ENCODE measurements at places on chromosomes 5 and 9.

DNA sequence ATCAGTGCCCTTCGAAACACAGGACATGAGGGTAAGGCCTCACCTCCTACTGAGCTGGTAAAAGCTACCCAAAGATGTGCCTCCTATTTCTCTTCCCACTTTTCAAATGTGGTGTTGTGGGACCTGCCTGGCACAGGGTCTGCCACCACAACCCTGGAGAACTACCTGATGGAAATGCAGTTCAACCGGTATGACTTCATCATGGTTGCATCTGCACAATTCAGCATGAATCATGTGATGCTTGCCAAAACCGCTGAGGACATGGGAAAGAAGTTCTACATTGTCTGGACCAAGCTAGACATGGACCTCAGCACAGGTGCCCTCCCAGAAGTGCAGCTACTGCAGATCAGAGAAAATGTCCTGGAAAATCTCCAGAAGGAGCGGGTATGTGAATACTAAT, 1.9 kb downstream of the IRGM start:
- no peak for DNase-seq

DNA sequence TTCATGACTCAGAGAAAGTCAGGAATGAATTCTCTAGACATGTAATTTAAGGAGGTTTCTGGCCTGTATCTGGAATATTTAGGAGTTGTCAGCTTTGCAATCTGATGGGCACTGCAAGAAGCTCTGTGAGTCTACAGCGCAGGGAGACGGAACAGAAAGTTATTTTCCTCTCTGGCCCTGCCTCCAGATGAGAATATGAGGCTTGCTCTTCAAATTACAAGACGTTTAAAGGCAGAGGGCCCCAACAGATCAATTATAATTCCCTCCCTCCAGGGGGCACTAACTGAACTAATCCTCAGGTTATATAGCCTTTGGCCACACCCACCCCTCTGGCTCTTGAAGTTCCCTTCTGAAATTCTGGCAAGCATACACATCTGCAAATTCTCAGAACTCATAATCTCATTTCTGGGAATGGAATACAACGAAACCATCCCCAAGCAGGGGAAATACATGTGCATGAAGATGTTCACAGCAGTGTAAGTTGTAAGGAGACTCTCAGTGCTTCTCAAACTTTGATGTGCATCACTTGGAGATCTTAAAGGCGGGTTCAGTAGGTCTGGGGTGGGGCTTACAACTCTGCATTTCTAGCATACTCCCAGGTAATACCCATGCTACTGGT, 307.6 kb downstream of the CWC27 start:
- DNase-seq: peak; percentile 84

DNA sequence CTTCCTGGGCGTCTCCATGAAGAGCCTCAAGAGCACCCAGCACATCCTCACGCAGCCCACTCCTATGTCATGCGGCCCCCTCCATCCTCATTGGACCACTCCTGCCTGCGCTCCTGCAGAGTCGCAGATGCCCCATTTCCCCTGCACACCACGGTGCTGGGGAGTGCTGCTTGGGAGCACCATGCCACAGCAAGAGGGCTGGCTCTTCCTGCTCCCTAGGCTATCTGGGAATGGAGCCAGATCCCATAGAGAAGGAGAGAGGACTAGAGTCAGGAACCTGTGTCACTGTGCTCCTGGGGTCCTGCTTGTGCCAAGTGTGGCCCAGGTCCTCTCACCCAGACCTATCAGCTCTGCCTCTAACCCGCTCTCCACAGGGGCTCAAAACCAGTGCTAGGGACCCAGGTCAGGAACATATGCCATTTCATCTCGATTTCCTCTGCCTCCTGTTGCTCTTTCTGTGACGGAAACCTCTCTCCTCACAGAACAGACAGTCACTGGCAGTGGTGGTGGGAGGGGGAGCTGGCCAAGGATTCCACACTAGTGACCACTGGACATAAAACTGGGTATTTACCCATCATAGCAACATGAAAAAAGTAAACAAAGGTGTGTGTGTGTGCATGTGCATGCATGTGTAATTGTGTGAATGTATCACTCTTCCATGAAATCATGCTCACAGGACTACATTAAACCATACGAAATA, 178.4 kb downstream of the TTLL11 start:
- DNase-seq: no peak

GRCh38 chr9:5895782-5896181, 5.1 kb downstream of the MLANA start:
- DNase-seq: no peak

DNA sequence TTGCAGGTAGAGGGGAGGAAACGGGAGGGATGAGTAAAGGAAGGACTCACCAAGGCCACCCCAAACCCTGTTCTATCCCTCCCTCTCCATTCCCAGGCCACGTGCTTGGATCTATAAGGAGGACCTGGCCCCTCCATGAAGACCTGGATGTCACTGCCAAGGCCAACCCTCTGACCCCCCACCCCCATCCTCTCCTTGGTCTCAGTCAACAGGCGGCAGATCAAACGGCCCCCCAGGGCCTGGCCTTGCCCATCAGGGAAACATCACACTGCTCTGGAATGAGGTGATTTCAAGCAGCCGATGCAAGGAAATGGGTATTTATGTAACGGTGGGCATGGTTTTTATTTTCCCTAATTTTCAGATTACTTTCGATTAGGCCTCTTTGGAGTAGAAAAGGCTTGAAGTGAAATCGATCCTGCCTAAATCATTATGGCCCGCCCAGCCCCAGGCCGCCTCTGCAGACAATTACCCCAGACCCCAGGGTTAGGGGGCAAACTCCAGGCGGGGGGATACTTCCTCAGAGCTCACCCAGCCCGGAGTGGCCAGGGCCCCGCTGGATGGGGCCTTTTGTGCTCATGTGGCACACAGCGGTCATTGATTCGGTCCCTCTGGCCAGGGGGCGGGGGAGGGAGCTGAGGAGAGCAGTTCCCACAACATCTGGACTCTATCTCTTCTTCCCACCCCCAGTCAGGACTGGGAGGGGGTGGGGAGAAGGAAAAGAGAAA, 125.3 kb downstream of the PHF2 start:
- no peak for DNase-seq

DNA sequence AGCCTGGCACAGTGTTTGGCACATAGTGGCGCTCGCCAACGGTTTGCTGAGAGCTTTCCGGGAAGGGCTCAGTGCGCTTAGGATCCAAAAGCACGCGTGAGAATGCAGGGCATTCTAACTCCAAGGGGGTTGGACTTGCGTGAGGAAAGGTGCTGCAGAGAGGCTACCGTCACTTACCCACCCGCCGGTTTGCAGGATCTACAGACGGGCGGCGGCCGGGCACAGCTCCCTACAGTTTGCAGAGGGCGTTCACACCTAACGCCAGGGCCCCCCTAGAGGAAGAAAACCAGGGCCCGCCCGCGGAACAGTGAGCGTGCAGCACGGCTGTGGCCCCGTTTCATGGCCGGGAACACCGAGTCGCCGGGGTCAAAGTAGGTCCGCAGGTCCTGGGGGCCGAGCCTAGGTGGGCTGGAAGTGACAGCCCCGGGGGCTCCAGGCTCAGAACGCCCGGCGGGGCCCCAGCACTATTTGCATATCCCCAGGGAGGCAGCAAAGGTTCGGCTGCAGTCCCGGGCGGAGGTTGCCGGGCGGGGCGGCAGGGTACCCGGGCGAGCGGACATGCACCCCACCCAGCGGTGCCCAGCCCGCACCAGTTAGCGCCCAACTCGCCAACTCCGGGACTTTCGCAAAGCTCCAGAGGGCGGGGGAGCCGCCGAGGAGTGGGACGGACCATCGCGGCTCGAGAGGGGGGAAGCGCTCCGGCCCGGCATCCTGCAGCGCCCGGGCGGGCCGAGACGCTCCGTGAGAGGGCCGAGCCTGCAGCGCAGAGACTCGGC, 526 bp upstream of the GALNT10 start:
- peak; percentile 92 for DNase-seq

DNA sequence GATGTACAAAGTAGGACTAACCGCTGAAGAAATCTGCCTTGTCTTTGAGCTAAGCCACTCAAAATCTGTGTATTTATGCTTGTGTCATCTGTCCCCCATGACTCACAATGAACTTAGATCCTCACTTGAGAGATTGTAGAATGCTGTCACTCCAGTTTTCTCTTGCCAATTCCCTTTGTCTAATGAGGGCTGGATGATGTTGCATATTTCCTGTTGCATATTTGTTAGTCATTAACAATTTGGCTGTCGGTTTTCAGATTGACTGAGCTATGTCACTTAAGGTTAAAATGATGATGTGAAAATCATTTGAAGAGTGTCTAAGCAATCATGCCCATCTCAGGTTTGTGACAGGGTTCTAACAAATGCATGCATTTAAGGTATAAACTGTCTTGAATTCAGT, 481.7 kb downstream of the CDH10 start:
- DNase-seq: no peak

- DNase-seq: no peak
These were observed 251.1 kb downstream of the BNC2 start for GRCh38 chr9:16619402-16619801.

- no peak for DNase-seq
These were observed 688 bp downstream of the SNX24 start for GRCh38 chr5:122846051-122846550.

DNA sequence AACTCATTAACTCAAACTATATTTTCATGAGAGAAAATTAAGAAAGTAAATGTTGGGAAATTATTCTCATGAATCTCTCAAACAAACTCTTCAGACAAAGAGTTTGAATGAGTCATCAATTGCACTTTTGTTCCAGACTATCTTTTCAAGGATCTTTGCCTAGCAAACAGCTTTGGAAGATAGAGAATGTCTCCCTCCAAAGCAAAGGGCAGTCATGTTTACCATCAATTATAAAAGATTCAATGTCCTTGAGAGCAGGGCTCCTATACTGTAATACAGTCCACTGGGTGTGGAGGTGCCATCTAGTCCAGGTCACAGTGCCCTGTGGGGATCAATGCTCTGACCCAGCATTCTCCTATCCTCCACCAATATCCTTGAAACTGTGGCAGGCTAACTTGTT, 1429.3 kb downstream of the EFNA5 start:
- no peak for DNase-seq

DNA sequence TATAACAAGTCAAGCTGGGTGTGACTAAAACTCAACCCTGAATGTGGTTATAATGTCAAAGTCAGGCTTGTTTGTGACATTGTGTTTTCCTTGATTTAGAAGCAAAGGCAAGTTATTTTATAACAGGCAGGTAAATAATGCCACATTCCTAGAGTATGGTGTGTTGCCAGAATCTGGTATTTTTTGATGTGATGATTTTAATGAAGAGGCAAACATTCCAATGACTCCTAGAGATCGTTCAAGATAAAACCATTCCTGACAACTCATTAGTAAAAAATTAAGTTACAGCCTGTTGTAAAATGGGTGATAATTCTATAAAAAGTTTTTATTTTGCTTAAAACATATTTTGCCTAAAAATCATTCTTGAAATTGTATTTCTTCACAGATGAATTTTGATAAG, 60.0 kb downstream of the RAB14 start:
- no peak for DNase-seq

DNA sequence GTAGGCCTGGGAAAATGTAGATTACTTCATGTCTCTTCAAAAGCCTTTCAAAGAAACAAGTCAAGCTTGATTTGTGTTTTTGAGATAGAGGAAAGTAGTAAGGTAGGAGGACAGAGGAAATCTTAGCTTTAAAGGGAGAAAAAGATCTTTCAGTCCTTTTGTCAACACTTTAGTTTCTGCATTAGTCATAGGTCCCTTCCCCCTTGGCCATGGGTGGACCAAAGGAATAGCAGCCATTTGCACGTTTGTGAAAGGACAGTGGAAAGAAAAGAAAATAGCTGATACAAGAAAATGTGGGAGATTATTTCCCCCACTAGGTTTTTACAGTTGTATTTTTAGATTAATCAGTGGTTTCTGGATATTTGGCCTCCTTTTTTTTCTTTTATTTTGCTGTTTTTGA, 121.9 kb upstream of the GRHPR start:
- DNase-seq: no peak

GRCh38 chr5:141632650-141633049, 4.0 kb downstream of the HDAC3 start:
- peak; percentile 48 for DNase-seq

DNA sequence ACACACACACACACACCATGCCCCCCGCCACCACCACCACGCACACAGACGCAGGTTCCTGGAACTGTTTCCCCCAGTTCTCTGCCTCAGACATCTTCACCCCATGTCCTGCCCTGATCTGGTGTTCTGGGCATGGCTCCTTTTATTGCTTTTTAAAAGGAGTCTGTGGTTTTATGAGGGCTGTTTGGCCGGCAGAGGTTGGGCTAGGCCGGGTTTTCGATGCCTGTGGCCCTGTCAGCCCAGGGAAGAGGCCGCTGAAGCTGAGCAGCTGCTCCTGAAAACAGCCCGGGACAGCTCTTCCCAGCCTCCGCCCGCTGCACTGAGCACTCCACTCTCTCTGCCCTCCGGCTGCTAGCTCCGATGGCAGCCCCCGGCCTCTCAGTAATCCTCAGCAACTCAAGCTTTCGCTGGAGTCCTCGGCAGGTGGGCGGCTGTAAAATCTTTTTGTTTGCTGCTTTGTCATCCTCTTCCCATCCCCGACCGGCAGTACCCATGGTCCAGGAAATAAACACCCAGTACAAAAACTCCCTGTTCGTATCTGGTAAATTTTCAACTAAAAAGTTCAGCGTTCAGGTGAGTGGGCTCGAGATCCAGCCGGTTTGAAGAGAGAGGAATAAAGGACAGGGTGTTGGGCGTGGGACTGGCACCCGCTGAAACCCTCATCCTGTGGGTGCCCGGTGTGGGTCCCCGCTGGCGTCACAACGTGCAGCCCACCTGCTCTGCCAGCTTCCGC, 103.0 kb upstream of the ERCC6L2 start:
- DNase-seq: no peak

DNA sequence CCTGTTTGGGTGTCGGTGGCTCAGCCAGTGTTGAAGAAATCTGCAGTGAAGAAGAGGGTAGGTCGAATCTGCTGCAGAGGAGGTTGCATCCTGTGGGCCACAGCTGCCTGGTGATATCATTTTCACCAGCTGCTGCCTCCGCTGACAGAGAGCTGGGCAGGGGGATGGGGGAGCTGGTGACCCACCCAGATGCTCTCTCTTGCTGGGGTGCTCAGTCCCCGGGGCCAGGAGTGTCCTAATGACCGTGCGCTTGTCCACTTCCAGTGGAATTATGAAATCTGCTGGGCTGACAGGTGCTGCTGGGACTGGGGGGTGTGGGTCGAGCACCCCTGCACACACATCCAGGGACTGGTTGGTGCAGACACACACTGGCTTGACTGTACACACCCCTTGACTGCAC, 83.2 kb upstream of the IRX4 start:
- no peak for DNase-seq

- no peak for DNase-seq
These were observed 1.6 kb downstream of the HBEGF start for GRCh38 chr5:140344683-140345423.

Measured in hematopoietic multipotent progenitor cell treated with erythropoietin and hydrocortisone succinate and interleukin-3 and kit ligand, for 17 days (in vitro differentiated cells).